CD14-positive monocyte (primary cell): ENCODE measurements at places on chromosomes 4 and X. TPM values are rescaled to one million over a fixed set of nuclear protein-coding genes. Genes with fewer than 3 reads are reported as not detected.

GRCh38 chr4:43932448-43932847 is 516.2 kb downstream of the KCTD8 start:
- DNase-seq: no peak

DNA sequence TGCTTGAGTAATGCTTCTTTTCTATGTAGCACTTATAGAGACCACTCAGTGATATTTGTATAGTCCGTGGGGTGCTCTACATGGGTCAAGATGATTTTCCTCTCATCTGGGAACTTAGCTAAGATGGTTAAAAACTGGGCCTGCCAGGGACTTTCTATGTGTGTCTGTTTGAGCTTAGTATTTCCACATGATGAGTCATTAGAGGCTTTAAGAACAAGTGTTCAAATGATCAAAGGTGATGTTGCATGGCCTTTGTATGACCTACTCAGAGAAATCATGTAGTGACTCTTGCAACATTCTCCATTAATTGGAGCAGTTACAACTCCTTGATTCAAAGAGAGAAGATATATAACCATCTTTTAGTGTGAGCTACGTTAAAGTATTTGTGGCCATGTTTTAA is 1480.5 kb upstream of the IGFBP7 start:
- DNase-seq: no peak

GRCh38 chr4:70749313-70749712 is 27.5 kb downstream of the RUFY3 start:
- DNase-seq: no peak

- no peak for DNase-seq
These were observed 26.4 kb downstream of the MTMR1 start for GRCh38 chrX:150719621-150720020.

DNA sequence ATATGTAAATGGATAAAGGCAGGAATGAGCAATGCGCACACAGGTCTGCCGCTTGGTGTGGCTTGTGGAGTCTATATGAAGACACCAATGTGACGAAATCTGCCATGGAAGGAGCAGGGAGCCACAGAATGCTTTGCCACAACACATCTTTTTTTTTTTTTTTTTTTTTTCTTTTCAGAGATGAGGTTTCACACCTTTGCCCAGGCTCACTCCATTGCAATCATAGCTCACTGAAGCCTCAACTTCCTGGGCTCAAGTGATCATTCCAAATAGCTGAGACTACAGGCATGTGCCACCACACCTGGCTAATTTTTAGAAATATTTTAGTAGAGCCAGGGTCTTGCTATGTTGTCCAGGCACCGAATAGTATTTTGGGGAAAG is 17.4 kb upstream of the SLC34A2 start:
- no peak for DNase-seq

GRCh38 chr4:9771034-9771433 is 10.4 kb upstream of the DRD5 start:
- peak; percentile 40 for DNase-seq

The ARAP2 gene
- 5.6 TPM for polyA plus RNA-seq

The GPR34 gene
- 3.1 and 6.1 TPM in 2 replicates for polyA plus RNA-seq

The SPATA4 gene
- not detected in 2 replicates for polyA plus RNA-seq

The USP17L12 gene
- not detected in 2 replicates for polyA plus RNA-seq

The NXF2B gene
- not detected in 2 replicates for polyA plus RNA-seq
